ENCODE measurements at places on chromosomes 12 and 14. TPM values are rescaled to one million over a fixed set of nuclear protein-coding genes. Genes with fewer than 3 reads are reported as not detected.
A peak's percentile ranks its signal among the peaks of the same experiment; 100 is the strongest.

DNA sequence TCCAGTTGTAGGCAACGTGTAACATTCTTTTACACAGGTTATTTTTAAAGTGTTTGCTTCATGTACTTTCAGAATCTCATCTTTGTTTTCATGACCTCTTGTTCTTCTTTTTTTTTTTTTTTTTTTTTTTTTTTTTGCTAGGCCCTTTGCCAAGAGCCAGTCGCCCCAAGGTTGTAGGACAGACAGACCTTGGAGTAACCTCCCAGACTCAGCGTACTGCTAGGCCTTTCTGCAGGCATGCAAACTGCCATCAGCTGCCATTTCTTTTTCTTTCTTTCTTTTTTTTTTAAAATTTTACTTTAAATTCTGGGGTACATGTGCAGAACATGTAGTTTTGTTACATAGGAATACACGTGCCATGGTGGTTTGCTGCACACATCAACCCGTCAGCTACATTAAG lies 452.3 kb upstream of the MDGA2 start:
- H3K36me3 ChIP-seq: no peaks in the 10 kb centered on the region
- H3K27me3 ChIP-seq: no peaks in the 10 kb centered on the region
- H3K4me3 ChIP-seq: no peak overlapping the region
- no peak for DNase-seq
- H3K27ac ChIP-seq: no peak overlapping the region

- no peak overlapping the region for H3K27ac ChIP-seq
- H3K4me3 ChIP-seq: no peak overlapping the region
- H3K4me1 ChIP-seq: no peaks in the 10 kb centered on the region
- no peaks in the 10 kb centered on the region for H3K36me3 ChIP-seq
- H3K27me3 ChIP-seq: no peaks in the 10 kb centered on the region
Measured at GRCh38 chr12:97299847-97300246, 162.8 kb upstream of the RMST start.

DNA sequence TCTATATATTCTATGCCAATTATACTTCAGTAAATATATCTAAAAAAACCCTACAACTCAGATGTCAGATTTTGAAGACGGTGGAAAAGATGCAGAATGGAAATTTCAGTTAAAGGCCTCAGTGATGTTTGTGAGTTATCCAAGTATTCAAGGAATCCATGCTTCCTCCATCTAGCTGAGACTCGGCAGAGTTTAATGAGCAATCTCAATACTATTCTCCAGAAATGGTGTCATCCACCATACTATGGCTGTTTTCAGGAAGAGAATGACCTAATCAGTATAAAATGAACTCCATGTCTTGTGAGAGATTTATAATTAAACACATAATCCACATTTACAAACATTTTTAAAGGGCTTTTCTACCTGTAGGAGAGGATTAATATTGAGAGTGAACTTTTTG lies 66.0 kb downstream of the KLHL28 start:
- no peaks in the 10 kb centered on the region for H3K27me3 ChIP-seq
- H3K27ac ChIP-seq: no peak overlapping the region
- no peak overlapping the region for H3K4me3 ChIP-seq
- H3K36me3 ChIP-seq: no peaks in the 10 kb centered on the region
- H3K4me1 ChIP-seq: no peaks in the 10 kb centered on the region

DNA sequence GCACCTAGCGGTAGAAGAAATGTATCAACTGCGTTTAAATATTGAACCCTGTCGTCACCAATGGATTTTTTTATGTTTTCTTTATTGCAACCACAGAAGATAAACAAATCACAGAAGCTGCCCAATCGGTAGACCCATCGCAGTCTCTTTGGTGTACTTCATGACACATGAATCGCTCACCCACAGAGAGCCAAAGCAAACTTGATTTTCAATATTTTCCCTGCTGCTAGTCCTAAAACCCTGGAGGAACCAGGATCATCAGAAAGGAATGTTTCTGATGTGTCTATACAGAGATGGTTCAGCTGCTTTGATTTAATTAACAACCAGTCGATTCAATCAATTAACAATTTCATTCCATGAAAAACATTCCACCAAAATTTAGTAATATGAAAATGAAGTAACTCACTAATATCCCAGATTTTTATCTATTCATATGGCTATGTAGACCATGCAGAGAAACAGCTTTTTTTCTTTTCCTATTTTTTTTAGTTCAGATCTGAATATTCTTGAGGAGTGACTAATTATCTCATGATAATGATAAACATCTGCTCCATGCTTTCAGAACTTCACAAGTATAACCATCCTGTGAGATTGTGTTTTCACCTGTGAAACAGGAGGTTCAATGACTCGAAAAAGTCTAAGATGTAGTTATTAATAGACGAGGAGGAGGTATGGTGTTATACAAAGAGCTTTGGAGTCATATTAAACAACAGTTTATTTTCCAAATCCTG lies 46.1 kb downstream of the DIO2 start:
- H3K36me3 ChIP-seq: no peaks in the 10 kb centered on the region
- no peaks in the 10 kb centered on the region for H3K4me1 ChIP-seq
- H3K27me3 ChIP-seq: no peaks in the 10 kb centered on the region
- H3K27ac ChIP-seq: no peak overlapping the region
- H3K4me3 ChIP-seq: no peak overlapping the region

DNA sequence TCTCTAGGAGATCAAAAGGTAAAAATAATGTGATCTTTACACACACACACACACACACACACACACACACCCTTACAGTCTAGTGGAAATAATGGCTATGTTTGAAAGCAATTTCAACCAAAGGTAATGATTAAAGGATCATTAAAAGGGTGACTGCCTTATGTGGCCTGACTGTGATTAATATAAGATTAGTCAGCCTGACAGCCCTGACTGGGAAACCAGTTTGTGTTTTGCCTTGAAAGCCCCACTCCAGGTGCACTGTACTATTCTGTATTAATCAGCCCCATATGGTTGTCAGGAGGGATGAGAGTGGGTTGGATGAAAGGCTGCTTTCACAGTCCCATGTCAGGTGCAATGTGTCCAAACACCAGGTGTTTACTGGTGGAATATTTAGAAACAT lies 10.5 kb downstream of the RASSF9 start:
- no peak overlapping the region for H3K4me3 ChIP-seq
- H3K36me3 ChIP-seq: no peaks in the 10 kb centered on the region
- no peaks in the 10 kb centered on the region for H3K4me1 ChIP-seq
- no peak overlapping the region for H3K27ac ChIP-seq
- no peak for DNase-seq

DNA sequence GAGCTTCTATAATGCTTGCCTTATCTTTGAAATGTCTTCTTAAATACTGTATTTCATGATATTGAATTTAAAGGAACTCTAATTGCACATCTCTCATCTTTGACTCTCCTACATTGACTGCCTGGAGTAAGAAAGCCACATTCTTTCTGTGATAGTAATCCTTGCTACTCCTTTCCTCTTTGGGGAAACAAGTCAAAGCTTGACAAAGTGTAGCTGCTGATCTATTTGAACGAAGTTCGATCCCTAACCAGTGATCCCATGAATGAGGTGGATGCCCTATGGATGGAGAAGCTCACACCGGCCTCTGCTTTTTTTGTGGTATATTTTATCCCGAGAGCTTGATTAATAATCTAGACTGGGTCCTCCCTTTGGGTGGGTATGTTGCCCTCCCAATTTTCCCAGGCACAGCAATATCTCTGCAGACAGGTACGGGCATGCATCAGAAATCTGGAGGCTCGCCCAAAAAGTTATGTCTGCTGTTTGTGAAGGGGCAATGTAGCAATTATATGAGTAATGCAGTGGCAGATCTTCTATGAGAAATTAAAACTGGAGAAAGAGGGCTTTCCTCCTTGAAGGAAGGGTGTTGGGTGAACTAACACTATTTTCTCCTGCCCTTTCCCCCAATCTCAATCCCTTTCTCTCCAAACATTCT lies 163.0 kb upstream of the FRMD6 start:
- no peak for DNase-seq
- no peak overlapping the region for H3K4me3 ChIP-seq
- no peaks in the 10 kb centered on the region for H3K4me1 ChIP-seq
- H3K27me3 ChIP-seq: no peaks in the 10 kb centered on the region
- no peak overlapping the region for H3K27ac ChIP-seq

DNA sequence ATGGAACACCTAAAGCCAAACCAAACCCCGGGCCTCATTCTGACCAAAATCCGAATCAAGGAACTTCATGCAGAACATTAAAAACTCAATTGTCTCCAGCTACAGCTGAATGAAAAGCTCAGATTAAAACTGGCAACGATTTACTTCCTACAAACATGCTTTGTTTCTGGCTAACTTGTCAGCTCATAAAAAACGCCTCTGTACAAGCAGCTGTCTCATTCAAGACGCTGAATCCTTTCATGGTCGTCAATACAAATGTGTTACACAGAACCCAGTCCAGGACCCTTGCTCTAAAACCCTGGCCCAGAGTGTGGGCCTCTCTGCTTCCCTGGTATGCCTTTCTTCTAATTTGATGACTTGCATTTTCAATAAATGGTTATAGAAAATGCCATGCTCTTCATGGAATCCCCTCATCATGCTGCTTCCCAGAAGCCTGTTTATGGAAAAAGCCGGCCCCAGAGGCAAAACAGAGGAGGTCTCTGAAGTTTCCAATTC lies 183.1 kb downstream of the PHLDA1 start:
- no peak overlapping the region for H3K4me3 ChIP-seq
- H3K36me3 ChIP-seq: no peaks in the 10 kb centered on the region
- no peaks in the 10 kb centered on the region for H3K27me3 ChIP-seq
- no peaks in the 10 kb centered on the region for H3K4me1 ChIP-seq

DNA sequence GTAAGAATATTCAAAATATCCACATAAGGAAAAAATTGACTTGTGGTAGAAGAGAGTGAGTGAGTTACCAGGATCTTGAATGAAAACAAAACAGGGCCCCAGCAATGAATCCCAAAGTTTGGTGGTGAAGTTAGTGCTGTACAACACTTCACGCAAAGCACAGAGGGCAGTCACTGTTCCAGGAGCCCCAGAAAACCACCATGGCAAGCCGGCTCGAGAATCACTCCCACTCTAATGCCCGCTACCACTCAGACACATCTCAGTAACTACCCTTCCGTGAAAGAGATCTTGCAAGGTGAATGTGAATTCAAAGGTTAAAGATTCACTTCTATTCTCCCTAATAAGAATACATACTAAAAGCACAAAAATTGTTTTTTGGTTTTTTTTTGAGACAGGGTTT lies 30.1 kb downstream of the CLIP1 start:
- no peak for DNase-seq
- H3K4me3 ChIP-seq: no peak overlapping the region
- no peaks in the 10 kb centered on the region for H3K27me3 ChIP-seq
- no peaks in the 10 kb centered on the region for H3K36me3 ChIP-seq
- H3K27ac ChIP-seq: no peak overlapping the region

DNA sequence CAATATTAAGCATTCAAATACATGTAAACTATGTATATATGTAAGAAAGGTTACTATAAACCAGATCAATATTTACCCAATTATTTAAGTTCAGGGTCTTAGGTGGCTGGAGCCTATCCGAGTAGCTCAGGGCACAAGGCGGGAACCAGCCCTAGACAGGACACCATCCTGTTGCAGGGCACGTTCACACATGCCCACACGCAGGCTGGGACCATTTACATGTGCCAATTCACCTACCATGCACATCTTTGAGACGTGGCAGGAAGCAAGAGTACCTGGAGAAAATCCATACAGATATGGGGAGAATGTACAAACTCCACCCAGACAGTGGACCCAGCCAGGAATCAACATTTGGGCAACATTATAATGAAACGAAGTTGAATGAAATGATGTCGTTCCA lies 263.0 kb upstream of the E2F7 start:
- H3K36me3 ChIP-seq: no peaks in the 10 kb centered on the region
- no peak overlapping the region for H3K27ac ChIP-seq
- no peaks in the 10 kb centered on the region for H3K4me1 ChIP-seq
- DNase-seq: no peak
- no peak overlapping the region for H3K4me3 ChIP-seq
- H3K27me3 ChIP-seq: peaks cover 10% of the 10 kb centered on the region

DNA sequence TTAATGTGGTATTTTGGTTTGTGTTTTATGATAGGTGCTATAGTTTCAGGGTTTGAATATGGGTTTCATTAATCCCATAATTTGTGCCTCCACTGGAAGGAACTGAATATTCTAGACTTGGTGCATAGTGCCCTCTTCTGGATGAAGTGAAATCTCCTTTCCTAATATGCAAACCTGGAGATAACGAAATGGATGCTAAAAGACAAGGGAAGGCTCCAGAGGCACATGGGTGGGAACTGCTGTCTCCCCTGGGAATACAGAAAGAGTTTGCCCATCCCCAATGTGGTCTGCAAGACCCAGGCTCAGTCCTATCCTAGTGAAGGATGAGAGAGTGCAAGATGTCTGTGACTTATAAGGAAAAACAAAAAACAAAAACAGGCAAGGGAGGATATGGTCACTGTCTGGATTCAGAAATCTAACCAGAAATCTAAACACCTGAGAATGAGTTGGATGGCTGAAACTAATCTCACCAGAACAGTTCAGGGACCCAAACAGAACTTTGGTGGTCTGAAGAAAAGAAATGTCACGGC lies 142.3 kb upstream of the TMPO start:
- no peak for DNase-seq
- no peaks in the 10 kb centered on the region for H3K27me3 ChIP-seq
- H3K4me1 ChIP-seq: no peaks in the 10 kb centered on the region
- H3K4me3 ChIP-seq: no peak overlapping the region

- H3K4me1 ChIP-seq: peaks cover 80% of the 10 kb centered on the region
- H3K4me3 ChIP-seq: no peak overlapping the region
- peak; percentile 68 for DNase-seq
- H3K36me3 ChIP-seq: no peaks in the 10 kb centered on the region
- H3K27ac ChIP-seq: peak overlapping the region; percentile 92
Measured at GRCh38 chr12:6230321-6231110, 30.3 kb downstream of the CD9 start.

DNA sequence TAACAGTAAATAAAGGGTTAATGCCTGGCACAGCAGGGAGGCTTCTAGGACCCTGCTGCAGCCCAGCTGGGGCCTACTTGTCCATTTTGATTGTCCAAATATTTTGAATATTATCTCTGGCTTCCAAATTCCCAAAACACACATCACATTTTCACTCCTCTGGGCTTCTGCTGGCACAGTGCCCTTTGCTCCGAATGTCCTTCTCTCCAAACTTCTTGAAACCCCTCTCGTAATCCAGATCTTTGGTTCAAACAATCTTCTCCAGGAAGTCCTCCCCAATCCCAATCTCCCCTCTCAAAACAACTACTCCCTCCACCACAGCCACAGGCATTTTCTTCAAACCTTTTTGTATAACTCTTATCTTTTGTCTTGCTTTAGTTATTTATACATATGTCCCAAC lies 225.6 kb downstream of the PPM1H start:
- DNase-seq: no peak
- H3K36me3 ChIP-seq: no peaks in the 10 kb centered on the region
- no peaks in the 10 kb centered on the region for H3K27me3 ChIP-seq
- no peak overlapping the region for H3K27ac ChIP-seq

GRCh38 chr12:28742791-28743190 lies 406.3 kb upstream of the FAR2 start:
- no peaks in the 10 kb centered on the region for H3K36me3 ChIP-seq
- no peaks in the 10 kb centered on the region for H3K27me3 ChIP-seq
- H3K4me1 ChIP-seq: no peaks in the 10 kb centered on the region
- no peak for DNase-seq

- H3K4me1 ChIP-seq: no peaks in the 10 kb centered on the region
- no peak overlapping the region for H3K27ac ChIP-seq
- no peaks in the 10 kb centered on the region for H3K27me3 ChIP-seq
- no peak for DNase-seq
- H3K36me3 ChIP-seq: no peaks in the 10 kb centered on the region
Measured at GRCh38 chr14:33569821-33570687, 380.8 kb downstream of the EGLN3 start.

The KRT2 gene
- not detected for total RNA-seq

The SLC11A2 gene
- total RNA-seq: 51.6 TPM

The NR4A1 gene
- 51.1 TPM for total RNA-seq

The LRTM2 gene
- not detected for total RNA-seq

The TAC3 gene
- total RNA-seq: 1.9 TPM
